ENCODE measurements at places on chromosomes 1 and 21.

- peak; percentile 48 for DNase-seq
These were observed 407 bp downstream of the GALNT2 start for GRCh38 chr1:230067419-230067870.

DNA sequence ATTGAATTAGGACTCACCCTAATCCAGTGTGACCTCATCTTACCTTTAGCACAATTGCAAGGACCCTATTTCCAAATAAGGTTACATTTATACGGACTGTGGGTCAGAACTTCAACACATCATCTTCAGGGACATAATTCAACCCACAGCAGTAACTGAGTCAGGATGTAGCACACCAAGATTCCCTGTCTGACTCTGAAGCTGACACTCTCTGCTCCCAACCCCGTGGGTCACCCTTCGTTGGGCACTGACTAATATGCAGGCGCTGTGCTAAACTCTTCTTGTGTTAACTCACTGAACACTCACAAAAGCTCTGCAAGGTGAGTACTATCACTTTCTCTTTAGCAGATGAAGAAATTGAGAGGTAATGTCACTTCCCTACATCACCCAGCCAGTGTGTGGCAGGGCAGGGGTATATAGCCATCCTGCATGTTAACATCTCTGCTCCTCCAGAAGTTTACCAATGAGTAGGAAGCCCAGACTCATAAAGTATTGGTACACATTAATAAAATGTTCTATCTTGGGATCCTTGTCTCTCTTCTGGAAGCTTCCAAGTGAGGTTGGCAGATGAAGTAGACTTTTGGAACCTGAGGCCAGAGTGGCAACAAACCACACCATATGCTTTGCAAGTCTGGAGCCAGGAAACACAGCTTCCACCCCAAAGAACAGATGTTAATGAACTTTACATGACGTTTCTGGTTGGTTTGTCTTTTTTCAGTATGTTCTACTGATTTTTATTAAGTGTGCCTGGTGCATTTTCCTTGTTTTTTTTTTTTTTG lies 139.2 kb upstream of the KLHDC7A start:
- no peak for DNase-seq

- DNase-seq: peak; percentile 47
These were observed 152.8 kb downstream of the PPP1R12B start for GRCh38 chr1:202501281-202501680.

GRCh38 chr1:238401144-238401543 lies 510.4 kb upstream of the ZP4 start:
- peak; percentile 4 for DNase-seq

GRCh38 chr1:169796274-169796810 lies 1.6 kb upstream of the METTL18 start:
- no peak for DNase-seq

DNA sequence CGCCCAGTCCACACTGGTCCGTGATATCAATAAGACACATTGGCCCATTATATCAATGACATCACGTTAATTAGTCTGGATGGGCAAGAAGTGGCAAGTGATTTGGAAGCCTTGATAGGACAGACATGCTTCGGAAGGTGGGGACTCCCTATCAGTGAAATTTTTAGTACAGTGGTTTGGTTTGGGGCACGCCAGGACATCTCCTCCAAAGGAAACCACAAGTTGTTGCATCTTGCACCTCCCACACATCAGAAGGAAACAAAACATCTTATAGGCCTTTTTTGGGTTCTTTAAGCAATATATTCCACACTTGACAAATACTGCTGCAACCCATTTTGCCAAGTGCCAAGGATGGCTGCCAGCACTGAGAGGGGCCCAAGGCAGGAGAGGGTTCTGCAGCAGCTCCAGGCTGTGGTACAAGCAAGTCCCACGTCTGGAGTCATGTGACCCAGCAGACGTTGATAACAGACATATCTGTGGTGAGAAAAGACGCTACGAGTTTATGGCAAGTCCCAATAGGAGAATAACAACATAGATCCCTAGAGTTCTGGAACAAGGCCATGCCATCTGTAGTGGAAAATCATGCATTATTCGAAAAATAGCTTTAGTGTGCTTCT lies 95.3 kb upstream of the DISP3 start:
- no peak for DNase-seq

- no peak for DNase-seq
These were observed 310.3 kb downstream of the SIPA1L2 start for GRCh38 chr1:232319518-232320210.

GRCh38 chr1:196660852-196661251 lies 9.0 kb downstream of the CFH start:
- peak; percentile 25 for DNase-seq

GRCh38 chr1:47436304-47436978 lies 1.4 kb upstream of the FOXD2 start:
- peak; percentile 45 for DNase-seq

GRCh38 chr1:41874151-41874719 lies 44.5 kb downstream of the HIVEP3 start:
- DNase-seq: no peak

- DNase-seq: no peak
These were observed 141.3 kb downstream of the ASTN1 start for GRCh38 chr1:177023249-177023648.

- DNase-seq: no peak
These were observed 49.1 kb downstream of the PCSK9 start for GRCh38 chr1:55088413-55088812.

- no peak for DNase-seq
These were observed 1.4 kb downstream of the ACADM start for GRCh38 chr1:75725861-75726361.

GRCh38 chr1:91682882-91683597 lies 182.4 kb downstream of the CDC7 start:
- no peak for DNase-seq

GRCh38 chr1:184740344-184740743 lies 14.3 kb downstream of the EDEM3 start:
- no peak for DNase-seq

- DNase-seq: no peak
These were observed 43.6 kb upstream of the GRHL3 start for GRCh38 chr1:24275510-24275909.

DNA sequence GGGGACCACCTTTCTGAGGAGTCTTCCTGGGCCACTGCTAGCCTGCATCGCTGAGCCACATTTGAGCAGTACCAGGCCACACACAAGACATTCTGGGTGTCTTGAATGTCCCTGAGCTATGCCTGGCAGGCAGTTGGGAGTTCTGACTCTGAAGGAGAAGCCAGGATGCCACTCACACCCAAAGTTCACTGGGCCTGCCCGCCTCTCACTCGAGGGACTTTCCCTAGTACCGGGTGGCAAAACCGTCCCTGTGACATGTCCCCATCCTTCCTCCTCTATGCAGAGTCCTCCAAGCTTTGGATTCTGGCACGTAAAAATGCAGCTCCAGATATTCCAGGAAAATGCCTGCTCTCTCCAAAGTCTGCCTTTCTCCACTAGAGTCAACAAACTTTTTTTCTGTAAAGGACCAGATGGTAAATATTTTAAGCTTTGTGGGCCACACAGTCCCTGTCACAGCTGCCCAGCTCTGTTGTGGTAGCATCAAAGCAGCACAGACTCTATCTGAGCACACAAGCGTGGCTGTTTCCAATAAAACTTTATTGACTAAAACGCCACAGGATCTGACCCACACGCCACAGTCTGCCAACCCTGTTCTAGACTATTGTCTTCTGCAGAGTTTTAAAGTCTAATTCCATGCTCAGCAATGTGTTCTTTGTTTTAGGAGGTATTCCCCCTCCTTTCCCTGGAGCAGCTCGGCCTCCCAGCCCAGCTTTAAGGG lies 19.2 kb upstream of the GUCA2B start:
- DNase-seq: no peak

- no peak for DNase-seq
These were observed 26.1 kb downstream of the SLC19A1 start for GRCh38 chr21:45516071-45516670.

- no peak for DNase-seq
These were observed 34.6 kb downstream of the RUNX3 start for GRCh38 chr1:24895511-24895910.

DNA sequence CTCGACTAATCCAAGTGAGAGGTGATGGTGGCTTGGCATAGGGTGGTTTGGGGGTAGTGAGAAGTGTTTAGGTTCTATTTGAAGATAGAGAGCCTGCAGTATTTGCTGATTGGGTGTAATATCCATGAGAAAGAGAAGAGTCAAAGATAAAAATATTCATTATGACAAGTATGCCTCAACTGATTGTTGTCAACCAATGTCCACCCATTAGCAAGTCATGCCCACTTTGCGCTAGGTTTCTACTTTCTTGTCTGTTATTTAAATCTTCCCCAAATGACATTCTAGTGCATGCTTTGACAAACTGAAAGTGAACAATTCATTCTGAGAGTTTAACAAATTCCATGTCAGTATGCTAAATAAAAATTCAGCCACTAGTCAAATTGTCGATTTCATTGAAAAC lies 3.8 kb upstream of the XCL1 start:
- no peak for DNase-seq

DNA sequence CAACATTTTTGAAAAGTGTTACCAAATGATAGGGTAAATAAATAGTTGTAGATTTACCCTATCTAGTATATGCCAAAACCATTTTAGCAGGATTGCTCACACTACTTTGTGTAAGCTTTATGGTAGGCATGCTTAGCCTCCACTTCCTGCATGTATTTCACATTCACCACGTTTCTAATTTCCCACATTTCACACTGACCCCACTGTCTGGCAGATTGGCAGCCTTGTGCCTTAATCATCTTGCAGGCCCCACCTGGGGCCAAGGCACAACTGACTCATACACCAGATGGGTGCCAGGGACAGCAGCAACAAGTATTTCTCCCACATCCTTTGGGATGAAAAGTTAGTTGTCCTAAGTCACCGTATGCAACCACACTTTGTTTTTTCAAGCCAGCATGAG lies 21.2 kb upstream of the CENPF start:
- DNase-seq: peak; percentile 85

GRCh38 chr1:7930645-7931445 lies 9.8 kb downstream of the TNFRSF9 start:
- no peak for DNase-seq

- peak; percentile 46 for DNase-seq
These were observed 1.7 kb downstream of the FAM78B start for GRCh38 chr1:166164995-166165660.

GRCh38 chr1:47753808-47754207 lies 243.4 kb downstream of the TRABD2B start:
- DNase-seq: no peak

DNA sequence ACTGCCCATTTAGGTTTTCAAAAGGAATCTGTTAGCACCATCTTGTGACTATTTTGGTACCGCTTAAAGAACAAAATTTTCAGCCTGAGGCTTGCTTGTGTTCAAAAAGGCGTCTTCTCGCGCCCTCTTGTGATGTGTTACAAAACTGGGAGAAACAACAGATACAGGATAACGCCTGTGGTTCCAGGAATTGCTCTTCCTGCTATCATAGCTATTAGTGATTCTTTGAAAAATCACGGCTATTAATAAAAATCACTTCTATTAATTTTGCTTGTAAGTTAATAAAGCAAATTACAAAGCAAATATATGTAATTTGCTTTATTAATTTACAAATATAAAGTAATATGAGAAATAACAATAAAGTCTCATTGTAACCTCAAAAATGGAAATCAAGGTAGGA lies 82.2 kb upstream of the ABCD3 start:
- DNase-seq: peak; percentile 90

DNA sequence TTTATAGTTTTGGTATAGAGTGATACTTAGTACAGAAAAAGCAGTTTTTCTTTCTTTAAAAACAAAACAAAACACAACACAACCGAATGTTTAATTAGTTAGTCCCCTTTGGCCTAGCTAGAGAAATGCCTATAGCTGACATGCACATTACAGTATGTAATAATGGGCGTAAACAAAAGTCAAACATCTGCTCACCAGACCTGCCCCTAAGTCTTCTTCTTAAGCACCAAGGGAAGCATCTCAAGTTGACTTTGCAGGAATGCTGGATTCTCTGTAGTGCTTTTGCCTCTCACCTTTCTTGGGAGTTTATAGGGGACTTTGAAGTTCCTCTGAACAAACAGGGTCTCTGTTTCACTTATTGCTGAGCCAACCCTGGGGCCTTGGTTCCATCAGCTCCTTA lies 143.7 kb downstream of the TM2D1 start:
- DNase-seq: no peak

GRCh38 chr1:14623090-14623489 lies 24.6 kb downstream of the KAZN start:
- DNase-seq: no peak

DNA sequence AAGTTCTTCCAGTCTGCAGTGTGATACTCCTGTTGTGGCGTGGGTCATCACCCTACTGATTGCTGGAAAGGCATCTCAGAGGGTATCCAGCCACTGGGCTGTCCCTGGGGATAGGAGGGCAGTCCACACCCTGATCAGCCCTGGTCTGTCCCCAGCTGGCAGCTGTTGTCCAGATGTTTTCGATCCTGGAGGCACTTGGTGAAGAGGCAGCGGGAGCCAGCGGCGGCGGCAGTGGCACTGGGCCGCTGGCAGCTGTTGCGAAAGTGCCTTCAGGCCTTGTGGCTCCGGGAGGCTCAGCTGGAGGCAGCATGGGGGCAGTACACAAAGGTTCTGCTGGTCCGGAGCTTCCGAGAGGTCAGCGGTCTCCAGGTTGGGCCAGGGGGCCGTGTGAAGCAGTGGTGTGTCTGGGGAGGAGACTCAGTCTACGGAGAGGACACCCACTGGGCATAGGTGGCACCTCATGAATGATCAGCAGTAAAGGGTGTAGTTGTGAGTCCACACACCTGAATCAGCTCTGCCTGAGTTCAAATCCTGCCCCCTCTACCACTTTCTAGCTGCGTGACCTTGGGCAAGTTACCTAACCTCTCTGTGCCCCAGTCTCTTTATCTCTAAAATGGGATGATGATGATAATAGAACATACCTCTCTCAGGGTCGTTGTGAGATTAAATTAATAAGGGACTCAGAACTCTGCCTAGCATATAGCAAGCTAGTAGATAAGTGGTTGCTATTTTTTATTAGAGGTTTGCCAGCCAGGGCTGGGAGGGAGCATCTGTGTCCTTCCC lies 6.1 kb downstream of the C1orf167 start:
- DNase-seq: no peak

- DNase-seq: peak; percentile 63
These were observed 96.9 kb downstream of the NEK7 start for GRCh38 chr1:198253668-198254067.

DNA sequence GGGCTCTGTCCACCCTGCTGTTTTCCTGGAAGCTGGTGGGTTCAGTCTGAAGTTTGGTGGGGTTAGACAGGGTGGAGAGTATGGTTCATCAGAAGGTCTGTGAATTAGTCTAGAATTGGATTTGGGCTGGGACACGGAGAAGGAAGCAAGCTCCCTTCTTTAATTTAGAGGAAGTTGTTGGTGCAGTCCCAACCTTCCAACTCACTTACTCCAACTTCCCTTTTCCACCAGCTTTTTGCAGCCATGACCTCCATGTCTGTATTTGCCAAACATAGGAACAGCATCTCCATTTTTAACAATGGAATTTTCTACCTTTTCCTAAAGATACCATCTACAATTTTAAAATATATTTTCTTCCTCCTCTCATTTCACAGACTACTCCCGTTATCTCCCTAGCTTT lies 28.5 kb upstream of the PRELP start:
- no peak for DNase-seq
